SK-MEL-5 (cell line): ENCODE measurements at places on chromosomes 11 and 22. TPM values are rescaled to one million over a fixed set of nuclear protein-coding genes. Genes with fewer than 3 reads are reported as not detected.

GRCh38 chr11:91805293-91805692, 419.3 kb upstream of the FAT3 start:
- no peak for DNase-seq

The MB gene
- not detected in 2 replicates for total RNA-seq

The SCUBE2 gene
- 2.0 and 2.6 TPM in 2 replicates for total RNA-seq

GRCh38 chr11:73854680-73855079, 22.0 kb downstream of the COA4 start:
- no peak for DNase-seq
